Stimulated activated CD4-positive, alpha-beta T cell treated with anti-CD3 and anti-CD28 coated beads, Interleukin-1b, Interleukin-23, amount 100 ng/mL, for 1 hour (primary cell): ENCODE measurements at places on chromosomes 1 and 21.
A peak's percentile ranks its signal among the peaks of the same experiment; 100 is the strongest.

- DNase-seq = no peak
Observed at GRCh38 chr1:45723248-45723930, 27.1 kb downstream of the IPP start.

DNA sequence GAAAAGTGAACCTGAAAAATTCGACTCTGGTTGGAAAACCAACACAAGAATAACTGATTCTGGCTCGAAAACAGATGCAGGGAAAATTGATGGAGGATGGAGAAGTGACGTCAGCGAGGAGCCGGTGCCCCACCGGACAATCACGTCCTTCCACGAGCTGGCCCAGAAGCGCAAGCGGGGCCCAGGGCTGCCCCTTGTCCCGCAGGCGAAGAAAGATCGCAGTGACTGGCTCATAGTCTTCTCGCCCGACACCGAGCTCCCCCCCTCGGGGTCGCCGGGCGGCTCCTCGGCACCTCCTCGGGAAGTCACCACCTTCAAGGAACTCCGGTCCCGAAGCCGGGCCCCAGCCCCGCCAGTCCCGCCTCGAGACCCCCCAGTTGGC lies 1.9 kb downstream of the RUSC1 start:
- DNase-seq = no peak

DNA sequence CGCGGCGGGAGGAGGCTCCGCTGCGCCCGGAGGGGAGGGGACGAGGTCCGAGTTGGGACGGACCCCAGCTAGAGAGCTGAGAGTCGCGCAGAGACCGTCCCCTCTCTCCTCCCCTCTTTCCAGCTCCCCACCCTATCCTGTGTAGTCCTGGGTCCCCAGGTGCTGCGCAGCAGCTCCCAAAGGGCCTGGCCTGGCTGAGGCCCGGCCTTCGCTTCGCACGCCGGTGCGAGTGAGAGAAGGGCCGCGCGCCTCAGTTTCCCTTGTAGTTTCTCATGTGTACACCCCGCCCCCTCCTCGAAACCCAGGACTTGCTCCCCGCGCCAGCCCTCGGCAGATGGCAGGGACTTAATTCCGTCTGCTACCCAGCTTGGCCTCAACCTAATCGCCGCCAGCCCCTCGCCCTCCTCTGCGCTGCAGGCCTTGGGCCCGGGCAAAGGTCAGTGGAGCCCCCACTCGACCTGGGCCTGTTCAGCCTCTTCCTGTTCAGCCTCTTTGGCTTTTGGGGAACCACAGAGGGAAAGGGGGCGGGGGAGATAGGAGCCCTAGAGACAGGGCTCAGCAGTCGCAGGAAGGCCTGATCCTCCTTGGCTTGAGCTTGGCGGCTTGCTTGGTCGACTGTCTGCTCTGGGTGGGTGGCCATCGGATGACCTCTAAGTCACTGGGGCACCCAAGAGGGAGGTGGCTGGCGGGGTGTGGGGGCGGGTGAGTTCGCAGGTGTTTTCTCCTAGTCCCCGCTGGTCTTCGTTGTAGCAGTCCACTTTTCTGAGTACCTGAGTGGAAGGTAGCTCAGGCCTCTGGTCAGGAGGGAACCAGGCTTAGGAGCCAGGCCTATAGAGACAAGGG lies 1.0 kb downstream of the ZNF687 start:
- no peak for DNase-seq

DNA sequence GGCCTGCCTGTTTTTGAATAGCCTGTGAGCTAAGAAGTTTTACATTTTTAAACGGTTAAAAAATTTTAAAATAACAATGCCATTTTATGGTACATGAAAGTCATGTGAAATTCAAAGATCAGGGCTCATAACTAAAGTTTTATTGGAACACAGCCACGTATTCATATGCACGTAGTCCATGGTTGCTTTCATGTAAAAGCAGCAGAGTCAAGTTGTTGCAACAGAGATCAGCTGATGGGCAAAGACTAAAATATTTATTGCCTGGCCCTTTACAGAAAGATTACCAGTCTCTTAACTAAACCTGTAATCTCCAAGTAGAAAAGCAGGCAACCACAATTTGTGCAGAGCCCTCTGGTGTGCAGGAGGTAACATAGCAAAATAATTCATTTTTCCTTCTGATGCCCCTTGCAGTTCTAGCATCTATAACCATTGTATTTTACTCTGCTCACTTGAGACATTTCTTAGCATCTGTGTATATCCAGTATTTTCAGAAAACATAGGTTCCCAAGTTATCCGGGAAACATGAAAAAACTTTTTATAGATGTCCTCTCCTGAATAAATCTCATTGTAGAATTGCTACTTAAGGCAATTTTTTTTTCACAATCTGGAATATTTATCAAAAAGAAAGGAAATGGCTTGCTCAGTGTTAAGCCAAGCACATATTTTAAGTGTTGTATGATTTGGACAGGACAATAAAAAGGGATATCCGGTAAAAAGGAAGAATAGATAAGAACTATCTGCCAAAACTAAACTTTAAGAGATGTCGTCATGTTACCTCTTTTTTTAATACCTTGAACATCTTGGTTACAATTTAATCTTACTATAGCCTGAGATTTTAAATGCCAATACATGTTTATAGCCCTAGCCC lies 430.8 kb downstream of the PLPP3 start:
- DNase-seq = no peak

DNA sequence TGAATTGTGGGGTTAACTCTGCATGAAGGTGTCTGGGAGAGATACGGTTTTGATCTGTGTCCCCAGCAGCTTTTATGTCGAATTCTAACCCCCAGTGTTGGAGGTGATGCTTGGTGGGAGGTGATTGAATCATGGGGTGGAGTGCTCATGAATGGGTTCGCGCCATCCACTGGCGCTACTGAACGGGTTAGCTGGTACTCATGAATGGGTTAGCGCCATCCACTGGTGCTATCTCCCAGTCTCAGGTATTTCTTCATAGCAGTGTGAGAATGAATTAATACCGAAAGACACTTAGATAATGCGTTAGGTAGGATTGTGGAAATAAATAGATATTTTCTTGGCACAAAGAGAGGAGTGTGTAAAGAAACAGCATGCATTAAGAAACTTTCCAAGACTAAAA lies 32.9 kb upstream of the CLDN8 start:
- DNase-seq = no peak

GRCh38 chr1:202158810-202159533 lies 1.4 kb downstream of the PTPN7 start:
- no peak for DNase-seq

GRCh38 chr21:22892028-22892427 lies 1893.8 kb downstream of the NCAM2 start:
- no peak for DNase-seq

GRCh38 chr21:42672699-42673458 lies 19.5 kb downstream of the PDE9A start:
- no peak for DNase-seq

DNA sequence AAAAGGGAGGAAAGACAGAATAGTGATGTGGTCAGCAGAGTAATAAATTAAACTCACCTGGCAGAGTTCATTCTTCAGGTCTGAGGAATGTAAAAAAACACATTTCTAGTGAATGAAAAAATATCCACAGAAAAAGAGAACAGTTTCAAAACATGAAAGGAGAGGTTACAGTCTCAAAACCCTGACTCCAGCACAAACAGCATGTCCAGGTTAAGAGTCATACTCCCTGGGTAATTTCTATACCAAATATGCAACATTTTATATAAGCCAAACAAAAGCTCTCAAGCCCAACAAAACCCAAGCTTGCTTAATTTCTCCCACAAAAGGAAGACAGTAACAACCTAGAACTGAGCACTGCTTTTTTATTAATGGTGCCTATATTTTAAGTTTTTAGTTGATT lies 173.0 kb downstream of the NTMT2 start:
- DNase-seq = no peak

GRCh38 chr1:155273343-155274245 lies at the start of gene CLK2:
CLK2 (minus strand) TSS chr1:155273504; CDS start chr1:155270977, 2,527 bp downstream.
- DNase-seq = peak; percentile 84

DNA sequence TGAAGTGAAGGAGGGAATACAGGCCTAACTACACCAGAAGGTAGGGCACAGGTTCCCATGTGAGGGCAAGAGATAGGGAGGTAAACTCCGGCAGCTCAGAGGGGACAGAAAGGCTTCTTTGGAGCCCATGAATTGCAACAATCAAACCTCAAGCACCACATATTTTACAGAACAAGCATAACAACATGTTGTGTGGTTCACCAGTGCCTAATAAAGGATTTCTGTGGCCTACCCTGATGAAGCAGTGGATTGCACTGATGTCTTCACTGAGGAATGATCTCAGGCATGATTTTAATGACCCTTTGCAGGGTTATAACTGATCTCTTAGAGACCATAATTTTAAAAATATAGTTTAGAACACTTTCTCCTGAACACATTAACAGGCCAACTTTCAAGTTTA lies 77.4 kb downstream of the RUNX1 start:
- DNase-seq = no peak

GRCh38 chr1:107942814-107943213 lies 22.2 kb downstream of the VAV3 start:
- no peak for DNase-seq

DNA sequence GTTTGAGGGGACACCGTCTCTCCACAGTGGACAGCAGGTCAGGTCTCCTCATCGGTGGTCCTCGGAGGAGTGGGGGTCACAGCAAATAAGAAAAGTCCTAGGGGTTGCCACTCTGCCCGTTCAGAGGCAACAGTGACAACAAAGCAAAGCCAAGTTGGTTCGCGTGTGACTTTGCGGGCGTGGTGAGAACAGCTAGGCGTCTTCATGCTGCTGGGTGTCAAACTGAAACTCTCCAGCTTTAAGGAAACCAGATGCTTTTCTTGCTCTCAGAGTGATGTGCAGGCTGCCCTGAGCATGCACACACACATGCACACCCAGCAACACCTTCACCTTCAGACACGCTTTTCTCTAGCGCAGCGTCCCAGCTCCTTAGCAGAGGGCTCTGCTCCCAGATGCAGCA lies 70.1 kb upstream of the ARHGEF16 start:
- DNase-seq = no peak

GRCh38 chr1:157691285-157691920 lies 9.2 kb downstream of the FCRL3 start:
- no peak for DNase-seq

DNA sequence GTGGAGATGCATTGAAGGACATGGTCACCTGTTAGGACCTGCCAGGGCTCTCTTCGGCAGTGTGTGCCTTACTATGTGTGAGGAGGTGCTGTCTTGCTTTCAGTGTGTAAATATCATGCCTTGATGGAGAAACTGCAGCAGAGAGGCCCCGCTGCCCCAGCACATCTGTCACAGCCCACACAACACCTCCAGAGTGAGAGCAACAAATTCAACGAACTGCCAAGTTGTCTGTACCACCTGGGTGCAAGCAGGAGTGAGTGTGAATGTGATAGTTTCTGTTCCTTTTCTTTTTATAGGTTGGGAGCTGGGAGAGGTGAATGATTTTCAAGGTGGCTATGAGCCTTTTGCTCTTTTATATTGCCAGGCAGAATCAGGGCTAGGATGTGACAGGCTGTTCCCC lies 114.6 kb upstream of the KIAA0040 start:
- DNase-seq = no peak

DNA sequence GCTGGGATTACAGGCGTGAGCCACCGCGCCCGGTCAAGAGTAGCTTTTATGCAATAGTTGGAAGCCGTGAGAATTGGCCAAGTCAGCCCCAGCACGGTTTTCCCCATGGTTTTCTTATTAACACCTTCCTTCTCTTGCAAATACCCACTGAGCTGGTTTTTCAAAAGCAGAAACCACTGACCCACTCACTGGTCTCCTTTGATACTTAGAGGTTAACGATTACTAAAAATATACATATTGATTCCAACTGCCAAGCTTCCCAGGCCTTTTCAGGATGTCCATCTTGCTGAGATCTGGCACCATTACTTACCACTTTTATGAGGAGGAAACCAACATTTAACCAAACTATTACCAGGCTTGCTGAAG lies 25.9 kb upstream of the TARDBP start:
- DNase-seq = no peak

GRCh38 chr21:39630827-39631226 lies 18.1 kb downstream of the B3GALT5 start:
- no peak for DNase-seq

GRCh38 chr1:174956976-174957375 lies 42.8 kb upstream of the CACYBP start:
- DNase-seq = no peak
